ENCODE measurements at places on chromosomes 16 and 17.

DNA sequence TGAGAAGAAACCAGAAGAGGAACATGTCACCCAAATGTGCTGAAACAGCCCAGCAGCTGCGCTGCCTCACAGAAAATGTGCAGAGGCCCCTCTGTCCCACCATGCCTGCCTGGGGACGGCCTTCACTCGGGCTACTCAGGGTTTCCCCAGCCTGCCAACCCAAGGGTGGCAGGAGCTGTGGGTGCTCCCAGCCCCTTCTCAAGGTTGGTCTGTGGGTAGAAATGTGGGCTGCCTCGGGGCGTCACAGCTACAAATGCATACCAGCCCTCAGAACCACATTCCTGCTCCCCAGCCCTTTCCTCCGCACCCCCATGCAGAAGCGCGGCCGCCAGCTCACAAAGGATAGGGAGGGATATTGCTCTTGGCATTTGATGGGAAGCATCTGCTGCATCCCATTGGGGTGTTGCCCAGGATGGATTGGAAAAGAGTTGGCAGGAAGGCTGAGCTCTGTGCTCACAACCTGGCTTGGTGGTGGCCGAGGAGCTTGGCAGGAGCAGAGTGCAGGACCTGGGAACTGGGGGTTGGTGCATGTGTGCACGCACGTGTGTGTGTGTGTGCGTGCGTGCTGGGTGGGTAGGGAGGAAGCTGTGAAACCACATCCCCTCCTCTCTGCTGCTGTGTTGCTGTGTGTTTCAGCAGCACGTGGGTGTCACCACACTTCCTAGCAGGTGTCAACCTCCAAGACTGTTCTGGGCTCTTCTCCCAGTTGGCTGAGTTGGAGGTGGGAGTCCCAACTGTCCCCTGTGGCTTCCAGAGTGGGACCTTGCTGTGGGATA lies 304.4 kb downstream of the SEC14L1 start:
- DNase-seq, result no peak

- no peak for DNase-seq
Observed at GRCh38 chr17:10010752-10011151, 105.7 kb upstream of the RCVRN start.

GRCh38 chr17:80593181-80593580 lies 48.5 kb downstream of the RPTOR start:
- DNase-seq, result no peak

GRCh38 chr17:77332034-77332971 lies 191.5 kb downstream of the SEC14L1 start:
- no peak for DNase-seq

- no peak for DNase-seq
Observed at GRCh38 chr17:55699181-55699860, 23.3 kb downstream of the TMEM100 start.

DNA sequence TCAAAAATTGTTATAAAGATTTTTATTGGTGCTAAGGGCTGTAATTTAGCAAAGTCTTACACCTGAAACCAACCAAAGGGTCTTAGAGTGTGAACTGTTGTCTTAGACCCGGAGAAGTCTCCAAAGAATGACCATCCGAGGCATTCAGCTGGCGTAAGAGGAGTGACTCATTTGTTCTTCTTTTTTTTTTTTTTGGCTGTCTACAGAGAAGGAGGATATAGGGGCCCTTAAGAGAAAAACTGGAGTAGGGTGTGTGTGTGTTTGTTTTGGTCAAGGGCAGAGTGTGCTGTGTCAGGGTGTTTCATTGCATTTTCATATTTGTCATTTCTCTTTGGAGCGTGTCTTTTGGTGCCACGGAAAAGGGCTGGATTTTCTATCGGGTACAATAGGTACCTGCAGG lies 508.0 kb downstream of the WWOX start:
- DNase-seq, result no peak

- DNase-seq, result no peak
Observed at GRCh38 chr17:66302761-66303626, 581 bp downstream of the PRKCA start.

DNA sequence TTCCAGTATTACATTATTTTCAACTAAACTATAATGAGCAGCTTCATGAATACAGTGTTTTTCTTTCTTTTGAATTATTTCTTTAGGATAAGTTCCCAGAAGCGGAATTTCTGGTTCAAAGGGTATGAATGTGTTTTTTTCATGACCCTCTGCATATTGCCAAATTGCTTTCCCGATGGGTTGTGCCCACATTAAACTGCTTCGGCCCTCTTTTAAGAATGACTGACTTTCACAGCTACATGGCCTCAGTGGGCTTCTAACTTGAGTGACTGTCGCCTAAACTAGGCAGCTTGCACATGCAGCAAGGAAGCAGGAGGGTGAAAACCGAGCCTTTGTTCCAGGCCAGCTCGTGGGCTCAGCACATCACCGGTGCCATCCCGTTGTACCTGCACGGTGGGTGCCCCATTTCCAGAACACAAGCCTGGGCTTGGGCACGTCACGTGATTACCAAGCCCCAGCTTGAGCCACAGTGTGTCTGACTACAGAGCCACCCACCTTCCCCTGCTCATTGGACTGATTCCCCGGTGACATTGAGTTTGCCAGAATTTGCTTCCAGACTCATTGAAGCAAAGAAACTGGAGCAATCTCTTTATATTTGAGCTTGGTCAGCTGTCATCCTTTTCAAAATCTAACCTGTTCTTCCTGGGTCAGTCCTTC lies 112.8 kb downstream of the CLEC16A start:
- no peak for DNase-seq

DNA sequence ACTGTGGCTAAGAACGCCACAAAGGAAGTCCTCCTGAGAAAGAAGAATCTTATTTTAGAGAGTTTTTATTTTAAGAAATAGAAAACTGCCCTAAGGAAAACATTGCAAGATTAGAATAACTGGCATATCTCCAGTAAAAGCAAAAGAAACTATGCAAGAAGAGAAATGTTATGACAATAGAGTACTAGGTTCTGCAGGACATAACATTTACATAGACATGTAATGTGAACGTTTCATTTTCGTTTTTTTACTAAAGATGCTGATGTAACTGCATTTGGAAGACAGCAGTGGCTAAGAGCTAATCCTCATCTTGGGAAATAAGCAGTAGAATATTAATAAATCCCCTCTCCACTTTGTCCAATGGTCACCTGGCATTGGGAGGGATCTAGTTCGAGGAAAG lies 7.8 kb upstream of the ASGR2 start:
- DNase-seq, result no peak

DNA sequence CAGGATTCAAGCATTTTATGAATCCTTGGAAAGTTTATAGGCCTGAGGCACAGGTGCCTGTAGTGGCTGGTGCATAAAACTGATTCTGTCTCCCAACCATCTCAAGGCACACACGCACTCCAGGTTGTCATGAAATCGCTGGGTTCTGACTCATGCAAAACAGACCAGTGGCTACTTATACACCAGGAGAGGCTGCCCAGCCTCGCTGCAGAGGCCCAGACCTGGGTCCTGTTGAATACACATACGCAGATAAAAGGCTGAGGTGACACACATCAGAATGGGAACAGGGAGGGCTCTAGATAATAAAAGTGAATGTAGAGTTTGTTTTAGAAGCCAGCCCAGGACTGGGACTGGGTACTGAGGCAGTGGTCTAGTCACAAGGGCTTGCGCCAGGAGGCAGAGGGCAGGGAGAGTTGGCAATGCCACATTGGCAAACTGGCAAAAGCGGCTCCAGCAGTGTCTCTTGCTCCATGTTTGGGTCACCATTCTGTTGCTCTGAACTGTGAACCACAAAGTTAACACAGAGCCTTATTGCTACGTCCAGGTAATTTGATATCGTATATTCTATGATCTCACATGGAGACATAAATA lies 13.6 kb downstream of the OR1D5 start:
- no peak for DNase-seq

GRCh38 chr17:19369107-19369778 lies 6.7 kb upstream of the B9D1 start:
- no peak for DNase-seq

DNA sequence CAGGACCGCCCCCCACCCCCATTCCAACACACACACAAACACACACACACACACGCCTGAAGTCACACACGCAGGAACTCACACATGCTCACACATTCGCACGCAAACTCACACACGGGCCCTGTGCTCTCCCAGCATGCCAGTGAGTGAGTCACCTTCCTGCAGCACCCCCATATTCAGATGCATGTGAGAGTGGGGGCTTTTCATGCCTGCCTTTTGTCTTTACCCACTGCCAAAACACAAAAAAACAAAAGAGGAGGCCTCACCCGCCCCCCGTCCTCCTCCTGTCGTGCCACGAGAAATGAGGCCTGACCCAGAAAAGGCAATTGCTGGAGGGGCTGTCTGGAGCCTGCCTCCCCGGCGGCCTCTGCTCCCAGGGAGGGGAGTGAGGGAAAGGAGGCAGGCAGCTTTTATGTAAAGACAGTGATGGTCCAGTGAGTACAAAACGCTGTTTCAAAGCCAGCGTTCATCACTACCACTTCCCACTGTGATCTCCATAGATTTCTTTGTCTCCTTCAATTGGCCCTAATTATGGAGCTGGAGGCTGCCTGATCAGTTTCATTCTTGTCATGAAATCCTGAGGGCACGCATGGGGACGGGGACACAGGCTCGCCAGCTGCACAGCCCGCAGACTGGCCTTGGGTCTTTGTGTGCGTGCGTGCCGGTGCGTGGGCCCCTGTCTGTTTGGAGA lies 29.5 kb upstream of the GSE1 start:
- peak; percentile 65 for DNase-seq

GRCh38 chr16:181565-182021 lies 1.3 kb downstream of the HBQ1 start:
- no peak for DNase-seq

DNA sequence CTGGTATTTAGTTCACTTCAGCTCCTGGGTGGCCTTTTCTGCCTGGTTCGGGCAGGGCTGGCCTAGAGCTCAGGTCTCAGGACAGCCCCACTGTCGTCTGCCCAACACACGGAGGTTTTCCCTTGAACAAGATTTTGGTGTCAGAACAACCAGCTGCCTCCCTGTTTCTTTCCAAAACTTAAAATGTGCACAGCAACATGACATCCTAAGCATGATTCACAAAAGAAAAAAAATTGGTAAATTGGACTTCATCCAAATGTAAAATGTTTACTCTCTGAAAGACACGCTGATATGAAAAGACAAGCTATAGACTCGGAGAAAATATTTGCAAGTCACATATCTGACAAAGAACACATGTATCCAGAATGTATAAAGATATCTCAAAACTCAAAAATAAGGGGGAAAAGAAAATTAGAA lies 197.8 kb upstream of the CHMP6 start:
- no peak for DNase-seq

GRCh38 chr16:67364600-67365235 lies 28.6 kb downstream of the TPPP3 start:
- no peak for DNase-seq

- no peak for DNase-seq
Observed at GRCh38 chr17:15882777-15883176, 62.2 kb upstream of the ADORA2B start.

DNA sequence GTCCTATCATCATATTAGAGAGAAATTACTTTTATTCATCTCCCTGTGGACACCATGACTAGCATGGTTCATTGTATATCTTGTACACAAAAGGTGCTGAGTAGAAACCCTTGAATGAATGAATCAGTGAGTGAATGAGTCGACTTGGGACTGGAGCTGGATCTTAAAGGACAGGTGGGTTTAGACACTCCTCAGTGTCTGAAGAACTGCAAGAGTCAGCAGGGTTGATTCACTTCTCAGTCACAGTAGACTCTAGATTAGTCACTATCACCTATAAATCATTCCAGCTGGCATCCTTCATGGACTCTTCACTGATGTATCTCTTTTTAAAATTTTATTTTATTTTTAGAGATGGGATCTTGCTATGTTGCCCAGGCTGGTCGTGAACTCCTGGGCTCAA lies 30.1 kb upstream of the PMFBP1 start:
- no peak for DNase-seq

DNA sequence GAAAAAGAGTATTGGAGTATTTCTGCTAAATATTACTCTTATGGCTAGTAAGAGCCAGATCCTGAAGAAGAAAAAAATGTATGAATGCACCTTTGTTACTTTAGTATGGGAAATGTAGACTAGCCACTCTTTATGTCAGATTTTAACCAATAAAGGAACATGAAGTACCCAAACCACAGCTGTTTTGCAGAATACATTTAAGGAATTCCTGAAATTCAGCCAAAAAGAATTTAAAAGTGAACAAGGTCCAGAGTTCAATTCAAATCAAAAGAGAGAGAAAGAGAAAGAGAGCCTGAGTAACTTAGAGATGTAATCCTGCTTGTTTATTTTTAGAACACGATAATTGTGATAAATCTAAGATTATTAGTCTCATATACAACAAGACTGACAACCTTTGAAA lies 1.2 kb downstream of the KCNJ16 start:
- DNase-seq, result no peak

DNA sequence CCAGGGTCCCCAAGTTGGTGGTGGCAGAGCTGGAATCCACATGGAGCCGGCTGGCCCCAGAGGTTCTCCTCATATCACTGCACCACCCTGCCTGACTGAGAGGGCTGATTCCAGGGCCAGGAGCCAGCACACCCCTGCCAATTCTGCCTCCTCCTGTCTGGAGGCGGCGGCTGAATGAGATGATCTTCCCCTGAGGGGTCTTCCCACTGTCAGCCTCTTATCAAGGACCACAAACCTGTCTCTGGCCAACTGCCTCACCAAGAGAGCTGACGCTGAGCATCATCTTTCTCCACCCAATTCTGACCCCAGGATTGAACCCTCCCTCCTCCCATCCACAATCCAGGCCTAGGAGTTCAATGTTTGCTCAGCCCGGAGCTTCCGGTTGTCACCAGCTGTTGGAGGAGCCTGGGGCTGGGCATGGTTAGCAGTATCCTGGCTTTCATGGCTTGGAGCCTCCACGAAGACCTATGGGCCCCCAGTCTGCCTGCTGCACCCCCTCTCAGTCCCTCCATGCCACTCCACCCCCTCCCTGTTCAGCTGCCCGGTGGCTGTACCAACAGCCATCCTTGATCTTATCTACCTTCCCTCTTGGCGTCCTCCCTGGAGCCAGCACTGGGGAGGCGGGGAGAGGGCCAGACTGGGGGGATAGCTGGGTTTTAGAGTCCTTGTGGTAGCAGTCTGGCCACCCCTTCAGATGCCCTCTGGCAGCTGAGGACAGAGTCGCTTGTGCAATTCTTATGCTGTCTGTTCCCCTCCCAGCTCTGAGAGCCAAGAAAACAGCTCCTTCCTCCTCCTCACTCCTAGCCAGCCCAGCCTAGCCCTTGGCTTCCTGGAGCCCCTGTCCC lies 25.6 kb downstream of the ABCC3 start:
- DNase-seq, result no peak

DNA sequence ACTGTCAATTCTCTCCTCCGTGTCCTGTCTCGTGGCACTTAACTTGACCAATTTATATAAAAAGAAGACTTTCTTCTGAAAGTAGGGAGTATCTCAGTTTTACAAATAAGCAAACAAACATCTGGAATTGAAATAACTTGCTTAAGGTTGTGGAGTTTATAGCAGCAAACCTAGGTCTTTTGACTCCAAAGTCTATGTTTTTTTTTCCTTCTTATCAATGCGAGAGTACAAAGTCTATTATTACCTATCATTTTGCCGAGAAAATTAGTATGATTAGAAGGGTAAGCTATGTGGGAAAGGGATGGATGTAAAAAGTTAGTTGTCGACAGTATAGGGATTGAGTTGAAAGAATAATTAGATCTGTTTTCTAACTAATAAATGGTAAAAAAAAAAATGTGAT lies 50.4 kb downstream of the PPM1E start:
- no peak for DNase-seq
